Ureter (tissue), 1 donor: ENCODE measurements at places on chromosomes 1 and 21. TPM values are rescaled to one million over a fixed set of nuclear protein-coding genes. Genes with fewer than 3 reads are reported as not detected.

The NBPF4 gene
- total RNA-seq = 0.34 TPM

The TSPAN1 gene
- 144 TPM for total RNA-seq

- DNase-seq = no peak
These were observed 12.6 kb downstream of the CD2 start for GRCh38 chr1:116766616-116767469.

- no peak for DNase-seq
These were observed 79.2 kb downstream of the MORN1 start for GRCh38 chr1:2312160-2312514.

- no peak for DNase-seq
These were observed at the start of gene HAPLN2 for GRCh38 chr1:156618853-156619581. Gene HAPLN2, plus strand, starts transcription at chr1:156619415. Its CDS starts 4,076 bp downstream, at chr1:156623491.
